Right forelimb (tissue), 1 donor: ENCODE measurements at places on chromosomes 3 and 15.
A peak's percentile ranks its signal among the peaks of the same experiment; 100 is the strongest.

DNA sequence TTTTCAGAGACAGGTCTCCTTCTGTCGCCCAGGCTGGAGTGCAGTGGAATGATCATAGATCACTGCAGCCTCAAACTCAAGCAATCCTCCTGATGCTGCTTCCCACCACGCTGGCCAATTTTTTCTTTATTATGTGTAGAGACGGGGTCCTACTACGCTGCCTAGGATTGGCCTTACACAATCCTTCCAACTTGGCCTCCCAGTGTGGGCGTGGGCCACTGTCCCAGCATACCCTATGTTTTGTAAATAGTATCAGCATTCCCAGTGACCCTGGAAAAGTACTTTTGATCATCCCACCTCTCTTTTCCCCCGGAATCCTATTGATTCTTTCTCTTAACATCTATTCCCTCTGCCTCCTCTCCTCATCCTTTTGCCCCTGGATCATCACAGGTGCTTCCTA, 36.9 kb downstream of the SLC28A2 start:
- no peak for DNase-seq

- peak; percentile 34 for DNase-seq
Observed at GRCh38 chr3:196988241-196989029, 19.8 kb upstream of the PIGZ start.

GRCh38 chr3:183306798-183307671, 54.0 kb downstream of the B3GNT5 start:
- DNase-seq, result no peak

DNA sequence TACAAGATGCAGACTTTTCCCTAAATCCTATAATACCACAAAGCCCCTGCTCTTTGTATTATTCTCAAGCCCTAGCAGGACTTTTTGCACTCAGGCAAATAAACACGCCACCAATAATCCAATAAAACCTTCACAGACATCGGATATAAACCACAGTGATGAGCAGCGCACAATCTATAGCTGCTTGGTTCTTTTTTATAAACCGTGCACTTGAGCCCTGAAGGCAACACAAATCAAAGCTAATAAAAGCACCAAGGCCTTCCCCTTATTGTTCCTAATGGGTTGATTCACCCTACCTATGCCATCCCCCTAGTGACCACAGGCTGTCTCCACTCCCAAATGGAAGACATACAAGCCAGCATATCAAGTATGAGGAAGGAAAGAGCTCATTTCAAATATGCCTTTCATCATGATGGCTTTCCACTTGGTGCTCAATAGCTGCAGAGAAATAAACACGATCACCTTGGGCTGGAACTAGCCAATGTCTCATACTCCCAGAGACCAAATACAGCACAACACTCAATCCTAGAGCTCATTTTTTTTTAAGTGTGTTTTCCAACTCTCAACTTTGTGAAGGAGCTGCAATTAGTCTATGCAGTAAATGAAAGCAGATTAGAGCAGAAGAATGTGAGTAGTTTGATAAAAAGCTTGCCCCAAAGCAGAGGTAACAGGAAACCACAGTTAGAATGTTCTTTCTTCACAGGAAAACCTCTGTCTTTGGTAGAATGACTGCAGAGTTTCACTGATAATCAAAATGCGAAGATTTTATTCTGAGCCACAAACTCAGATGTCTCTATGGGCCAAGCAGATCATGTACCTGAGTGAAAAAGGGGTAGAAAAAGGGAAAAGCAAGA, 573.9 kb downstream of the AGBL1 start:
- DNase-seq, result no peak

GRCh38 chr3:100602506-100603444, 6.6 kb upstream of the ADGRG7 start:
- no peak for DNase-seq

GRCh38 chr15:90300988-90301706, 35.7 kb downstream of the NGRN start:
- DNase-seq, result no peak

DNA sequence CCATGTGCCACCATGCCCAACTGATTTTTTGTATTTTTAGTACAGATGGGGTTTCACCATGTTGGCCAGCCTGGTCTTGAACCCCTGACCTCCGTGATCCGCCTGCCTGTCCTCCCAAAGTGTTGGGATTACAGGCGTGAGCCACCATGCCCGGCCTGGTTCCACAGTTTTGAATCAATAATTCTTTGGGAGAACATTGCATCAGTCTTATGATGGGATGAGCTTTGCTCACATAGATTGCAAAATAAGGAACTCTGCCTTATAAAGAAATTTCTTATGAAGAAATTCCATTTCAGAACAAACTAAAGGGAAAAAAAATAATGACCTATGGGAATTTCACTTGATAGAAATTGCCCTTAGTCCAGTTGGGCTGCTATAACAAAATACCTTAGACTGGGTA, 15.8 kb upstream of the TMPRSS7 start:
- DNase-seq, result no peak

GRCh38 chr15:84795186-84795585, 22.0 kb upstream of the ALPK3 start:
- DNase-seq, result no peak

- no peak for DNase-seq
Observed at GRCh38 chr3:29643034-29643425, 362.2 kb downstream of the RBMS3 start.

DNA sequence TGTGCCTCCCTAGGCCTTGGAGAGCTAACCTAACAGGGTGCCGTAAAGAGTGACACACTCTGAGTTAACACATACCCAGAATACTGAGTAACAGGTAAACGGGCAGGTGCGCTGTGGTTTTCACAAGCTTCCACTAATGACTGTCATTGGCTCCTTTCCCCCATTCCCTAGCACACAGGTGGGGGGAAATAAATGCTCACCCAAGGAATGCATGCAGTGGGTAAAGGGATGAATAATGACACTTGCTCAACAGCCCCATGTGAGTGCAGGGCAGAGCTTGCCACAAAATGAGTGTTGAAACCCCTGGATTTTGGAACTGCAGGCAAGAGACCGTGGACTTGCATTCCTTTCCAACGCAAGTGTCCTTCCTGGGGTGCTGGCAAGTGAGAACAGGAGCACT, 57.6 kb downstream of the ADAMTS17 start:
- DNase-seq, result no peak

- DNase-seq, result no peak
Observed at GRCh38 chr3:18246336-18247060, 178.6 kb downstream of the SATB1 start.

DNA sequence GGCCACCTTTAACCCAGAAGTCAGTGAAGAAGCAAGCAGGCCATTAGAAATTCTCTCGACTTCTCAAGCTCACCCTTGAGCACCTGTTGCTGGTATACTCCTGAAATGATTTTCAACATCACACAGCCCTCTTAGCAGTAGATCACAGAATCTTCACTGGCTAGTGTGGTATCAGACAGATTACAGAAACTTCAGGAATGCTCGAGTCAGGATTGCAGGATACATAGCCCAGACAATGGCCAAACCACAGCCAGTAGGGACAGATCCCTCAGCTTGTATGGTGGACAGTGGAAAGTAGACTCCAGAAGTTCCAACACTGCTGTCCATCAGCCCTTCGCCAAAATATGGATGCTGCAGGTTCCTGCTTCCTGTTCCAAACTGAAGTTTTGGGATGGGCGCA, 4.5 kb upstream of the KLHL40 start:
- DNase-seq, result peak; percentile 17

- DNase-seq, result no peak
Observed at GRCh38 chr3:101172516-101172915, 147.9 kb downstream of the IMPG2 start.

GRCh38 chr3:127589600-127590281, 792 bp downstream of the TPRA1 start:
- DNase-seq, result no peak

DNA sequence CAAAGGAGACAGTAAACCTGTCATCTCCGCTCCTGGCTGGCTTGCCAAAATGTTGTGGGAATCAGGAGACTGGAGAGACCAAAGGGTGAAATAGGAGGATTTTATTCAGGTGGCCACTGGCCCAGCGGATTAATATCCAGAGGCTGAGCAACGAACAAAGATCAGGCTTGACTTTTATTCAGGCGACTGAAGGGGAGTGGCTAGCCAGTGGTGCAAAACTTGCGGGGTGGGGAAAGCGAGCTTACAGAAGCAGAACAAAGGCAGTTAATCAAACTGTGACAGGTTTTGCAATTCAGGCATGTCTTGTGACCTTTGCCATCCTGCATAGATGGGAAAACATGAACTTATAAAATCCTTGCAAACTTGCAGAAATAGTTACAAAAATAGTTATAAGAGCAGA, 19.8 kb upstream of the ACAD9 start:
- DNase-seq, result no peak
